ENCODE measurements at places on chromosomes 11 and 22.
A peak's percentile ranks its signal among the peaks of the same experiment; 100 is the strongest.

DNA sequence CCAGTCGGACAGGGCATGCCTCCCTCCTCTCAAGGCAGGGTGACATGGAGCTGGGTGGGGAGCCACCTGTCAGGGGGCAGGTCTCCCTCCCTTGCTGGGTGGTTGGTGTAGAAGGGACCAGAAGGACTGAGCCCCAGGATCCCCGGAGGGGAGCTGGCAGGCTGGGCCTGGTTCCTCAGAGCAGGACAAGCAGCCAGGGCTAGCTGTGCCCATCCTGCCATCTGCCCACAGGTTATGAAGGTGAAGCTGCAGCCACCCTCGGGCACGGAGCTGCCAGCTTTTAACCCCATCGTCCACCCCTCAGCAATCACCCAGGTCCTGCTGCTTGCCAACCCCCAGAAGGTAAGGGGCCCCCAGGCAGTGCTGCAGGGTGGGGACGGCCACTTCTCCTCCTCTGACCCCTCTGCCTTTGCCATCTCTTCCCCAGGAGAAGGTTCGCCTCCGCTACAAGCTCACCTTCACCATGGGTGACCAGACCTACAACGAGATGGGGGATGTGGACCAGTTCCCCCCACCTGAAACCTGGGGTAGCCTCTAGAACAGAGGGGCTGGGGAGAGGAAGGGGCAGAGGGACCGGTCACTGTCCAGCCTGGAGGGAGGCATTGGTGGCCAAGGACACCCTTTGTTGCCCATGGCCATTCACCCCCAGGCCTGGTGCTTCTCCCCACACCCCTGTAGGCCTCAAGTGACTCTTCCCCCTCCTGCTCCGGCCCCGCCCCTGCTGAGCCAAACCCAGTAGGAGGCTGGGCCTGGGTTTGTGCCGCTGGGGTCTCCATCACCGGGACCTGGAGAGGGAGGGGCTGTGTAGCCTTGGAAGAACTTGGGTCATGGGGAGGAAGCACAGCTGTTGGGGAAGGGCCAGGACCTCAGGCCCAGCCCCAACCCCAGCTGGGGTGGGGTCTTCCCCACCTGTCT, 7.0 kb upstream of the SH3BP1 start:
- no peak for DNase-seq

GRCh38 chr11:65857500-65857852, 504 bp downstream of the CFL1 start:
- DNase-seq = peak; percentile 81

- no peak for DNase-seq
These were observed 50.6 kb downstream of the KCNJ4 start for GRCh38 chr22:38404419-38404818.

DNA sequence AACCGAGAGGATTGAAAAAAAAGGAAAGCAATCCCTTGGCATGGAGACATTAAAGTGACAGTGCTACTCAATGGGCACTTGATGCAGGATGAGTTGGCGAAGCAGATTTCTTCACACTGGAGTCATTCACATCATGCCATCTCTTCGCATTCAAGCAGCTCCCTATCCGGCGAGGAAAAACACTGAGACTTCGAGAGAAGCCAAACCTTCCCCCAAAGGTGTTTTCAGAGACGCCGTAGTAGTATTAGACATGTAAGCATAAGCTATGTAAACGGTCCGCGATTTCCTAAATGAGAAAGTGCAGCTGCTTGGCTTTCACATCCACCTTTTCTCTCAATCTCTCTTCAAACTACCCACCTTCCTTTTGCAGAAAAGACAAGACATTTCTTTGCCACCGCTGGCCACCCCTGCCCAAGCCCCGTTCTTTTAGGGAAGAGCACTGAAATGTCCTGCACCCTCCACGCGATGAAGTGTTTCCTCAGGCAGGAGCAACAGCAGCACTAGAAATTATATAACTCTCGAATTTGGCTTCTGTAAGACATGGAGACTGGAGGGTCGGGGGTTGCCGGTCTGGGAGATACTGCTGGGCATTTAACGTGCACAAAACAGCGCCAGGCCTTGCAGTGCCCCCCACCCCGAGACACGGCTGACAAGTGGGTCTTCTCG, at the start of gene DLG2:
Gene DLG2 (minus strand): TSS at position 13 of the 666 bp plus-strand sequence.
- peak; percentile 49 for DNase-seq

- DNase-seq = no peak
These were observed 51.3 kb downstream of the CACNA1I start for GRCh38 chr22:39621826-39622225.
